Activated CD4-positive, alpha-beta T cell treated with anti-CD3 and anti-CD28 coated beads for 24 hours (primary cell): ENCODE measurements at places on chromosomes 1 and 21.

DNA sequence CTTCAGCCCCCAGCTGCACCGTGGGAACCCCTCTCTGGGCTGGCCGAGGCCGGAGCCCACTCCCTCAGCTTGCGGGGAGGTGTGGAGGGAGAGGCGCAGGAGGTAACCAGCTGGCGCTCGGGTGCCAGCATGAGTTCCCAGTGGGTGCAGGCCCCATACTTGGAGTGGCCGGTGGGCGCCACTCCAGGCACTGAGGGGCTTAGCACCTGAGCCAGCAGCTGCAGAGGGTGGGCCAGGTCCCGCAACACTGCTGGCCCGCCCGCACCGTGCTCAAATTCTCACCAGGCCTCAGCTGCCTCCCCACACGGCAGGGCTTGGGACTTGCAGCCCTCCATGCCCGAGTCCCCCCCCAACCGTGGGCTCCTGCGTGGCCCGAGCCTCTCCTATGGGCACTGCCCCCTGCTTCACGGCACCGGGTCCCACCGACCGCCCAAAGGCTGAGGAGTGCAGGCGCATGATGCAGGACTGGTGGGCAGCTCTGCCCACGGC, 47.2 kb downstream of the LRRC53 start:
- DNase-seq, result no peak

DNA sequence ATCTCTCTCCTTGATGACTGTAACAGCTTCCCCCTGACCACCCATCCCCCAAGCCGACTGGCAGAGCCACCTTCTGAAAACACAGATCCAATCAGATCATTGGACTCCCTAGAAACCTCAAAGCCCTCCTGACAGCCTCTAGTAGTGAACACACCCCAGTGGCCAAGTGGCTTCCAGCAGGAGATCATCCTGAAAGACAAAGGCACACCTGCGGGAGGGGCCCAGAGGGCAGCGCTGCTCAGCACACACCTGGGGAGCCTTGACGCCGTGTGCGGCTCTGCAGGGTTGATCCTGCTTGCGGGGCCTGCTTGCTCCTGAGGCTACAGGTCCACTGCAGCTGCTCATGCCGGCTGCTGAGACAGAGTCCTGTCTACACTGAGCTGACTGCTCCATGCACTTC, 41.5 kb downstream of the SLC66A1 start:
- no peak for DNase-seq

DNA sequence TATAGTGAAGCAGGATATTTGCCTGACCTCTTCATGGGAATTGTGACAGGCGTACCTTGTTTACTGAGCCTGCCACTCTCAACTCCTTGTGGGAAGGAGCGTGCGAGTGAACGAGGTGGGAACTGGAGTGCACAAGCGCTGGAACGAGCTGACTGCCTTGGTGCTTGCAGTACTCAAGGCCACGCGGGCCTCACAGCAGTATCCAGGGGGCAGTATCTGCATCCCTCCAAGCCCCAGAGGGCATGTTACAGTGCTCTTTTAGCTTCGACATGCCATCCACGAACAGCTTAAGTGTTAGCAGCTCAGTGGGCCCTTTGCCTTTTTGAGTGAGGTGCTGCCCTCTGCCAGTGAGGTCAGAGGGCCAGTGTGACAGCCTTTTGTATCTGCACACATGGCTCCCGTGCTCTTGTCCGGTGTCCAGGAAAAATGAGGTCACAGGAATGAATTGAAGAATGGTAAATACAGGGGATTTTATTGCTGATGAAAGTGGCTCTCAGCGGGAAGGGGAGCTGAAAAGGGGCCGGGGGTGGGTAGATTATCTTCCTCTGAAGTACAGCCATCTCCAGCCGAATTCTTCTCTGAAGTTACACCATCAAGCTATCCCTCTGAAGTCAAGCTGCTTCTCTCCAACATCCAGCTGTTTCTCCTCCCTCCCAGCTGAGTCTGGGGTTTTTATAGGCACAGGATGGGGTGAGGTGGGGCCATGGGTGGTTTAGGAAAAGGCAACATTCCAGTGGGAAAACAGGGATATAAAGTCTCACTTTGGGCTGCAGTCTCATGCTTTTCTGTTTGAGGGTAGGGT, 69.3 kb downstream of the EPB41 start:
- DNase-seq, result no peak

- no peak for DNase-seq
Observed at GRCh38 chr1:192260076-192260475, 56.7 kb upstream of the RGS21 start.

DNA sequence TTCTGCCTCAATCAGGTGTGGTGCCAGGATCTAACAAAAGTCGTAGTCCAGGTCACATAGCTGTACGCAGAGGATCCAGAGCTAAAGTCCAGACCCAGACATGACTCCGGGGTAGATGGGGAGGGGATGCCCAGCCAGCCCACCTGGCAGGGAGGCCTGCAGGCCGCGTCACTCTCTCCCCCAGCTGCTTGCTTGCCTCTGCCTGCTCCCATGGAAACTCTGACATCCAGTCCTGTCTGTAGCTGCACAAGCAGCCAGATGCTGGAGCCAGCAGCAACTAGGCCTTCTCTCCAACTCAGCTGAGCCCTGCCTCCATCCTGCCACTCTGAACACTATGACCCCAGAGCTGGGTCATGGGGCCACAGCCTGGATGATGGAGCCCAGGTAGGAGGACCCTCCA, 8.1 kb downstream of the COL8A2 start:
- DNase-seq, result no peak

DNA sequence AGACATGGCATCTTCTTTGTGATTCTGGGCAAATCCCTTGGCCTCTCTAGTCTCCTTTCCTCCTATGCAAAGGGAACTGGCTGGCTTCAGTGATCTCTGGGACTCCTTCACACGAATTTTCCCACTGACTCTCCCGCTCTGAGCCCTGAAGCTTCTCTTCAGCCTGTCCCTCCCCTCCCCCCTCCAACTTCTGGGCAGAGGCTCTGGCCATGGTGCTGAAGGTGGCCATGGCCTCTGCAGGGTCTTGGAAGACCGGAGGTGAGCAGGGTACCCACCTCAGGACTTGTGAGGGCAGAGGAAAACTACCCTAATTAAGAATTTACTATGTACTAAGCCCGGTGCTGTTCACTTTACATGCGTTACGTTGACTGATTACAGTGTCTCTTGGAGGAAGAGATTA, 29.4 kb upstream of the POU3F1 start:
- DNase-seq, result no peak

GRCh38 chr1:21865943-21866706, 54.1 kb downstream of the LDLRAD2 start:
- no peak for DNase-seq

DNA sequence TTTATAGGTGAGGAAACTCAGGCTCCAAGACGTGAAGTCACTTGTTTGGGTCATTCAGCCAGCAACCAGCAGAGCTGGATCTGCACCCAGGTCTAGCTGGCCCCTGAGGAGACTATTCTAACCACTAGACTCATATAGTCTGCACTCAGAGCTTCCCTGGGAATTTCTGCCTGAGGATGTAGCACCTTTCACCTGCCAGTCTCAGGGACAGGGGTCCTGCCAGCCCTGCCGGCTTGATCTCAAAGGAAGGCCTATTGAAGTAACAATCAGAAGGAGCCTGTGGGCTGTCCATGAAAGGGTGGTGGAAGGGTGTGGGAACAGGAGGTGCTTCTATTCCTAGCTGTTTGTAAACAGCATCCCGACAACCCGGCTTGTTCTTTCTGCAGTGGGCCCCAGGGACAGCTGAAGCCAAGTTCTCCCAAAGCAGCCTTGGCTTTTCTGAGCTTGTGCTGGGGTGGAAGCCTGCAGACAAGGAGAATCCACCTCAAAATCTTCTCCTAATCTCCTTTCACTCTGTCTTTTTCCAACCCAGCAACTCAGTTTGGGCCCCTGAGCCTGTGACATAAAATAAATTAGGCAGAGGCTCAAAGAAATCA, 7.8 kb downstream of the LMOD1 start:
- DNase-seq, result no peak

GRCh38 chr1:43444151-43444828, 9.4 kb downstream of the HYI start:
- no peak for DNase-seq

GRCh38 chr1:214637722-214638458, 34.9 kb downstream of the CENPF start:
- no peak for DNase-seq

GRCh38 chr1:41184446-41184845, 57.7 kb downstream of the SCMH1 start:
- DNase-seq, result no peak

DNA sequence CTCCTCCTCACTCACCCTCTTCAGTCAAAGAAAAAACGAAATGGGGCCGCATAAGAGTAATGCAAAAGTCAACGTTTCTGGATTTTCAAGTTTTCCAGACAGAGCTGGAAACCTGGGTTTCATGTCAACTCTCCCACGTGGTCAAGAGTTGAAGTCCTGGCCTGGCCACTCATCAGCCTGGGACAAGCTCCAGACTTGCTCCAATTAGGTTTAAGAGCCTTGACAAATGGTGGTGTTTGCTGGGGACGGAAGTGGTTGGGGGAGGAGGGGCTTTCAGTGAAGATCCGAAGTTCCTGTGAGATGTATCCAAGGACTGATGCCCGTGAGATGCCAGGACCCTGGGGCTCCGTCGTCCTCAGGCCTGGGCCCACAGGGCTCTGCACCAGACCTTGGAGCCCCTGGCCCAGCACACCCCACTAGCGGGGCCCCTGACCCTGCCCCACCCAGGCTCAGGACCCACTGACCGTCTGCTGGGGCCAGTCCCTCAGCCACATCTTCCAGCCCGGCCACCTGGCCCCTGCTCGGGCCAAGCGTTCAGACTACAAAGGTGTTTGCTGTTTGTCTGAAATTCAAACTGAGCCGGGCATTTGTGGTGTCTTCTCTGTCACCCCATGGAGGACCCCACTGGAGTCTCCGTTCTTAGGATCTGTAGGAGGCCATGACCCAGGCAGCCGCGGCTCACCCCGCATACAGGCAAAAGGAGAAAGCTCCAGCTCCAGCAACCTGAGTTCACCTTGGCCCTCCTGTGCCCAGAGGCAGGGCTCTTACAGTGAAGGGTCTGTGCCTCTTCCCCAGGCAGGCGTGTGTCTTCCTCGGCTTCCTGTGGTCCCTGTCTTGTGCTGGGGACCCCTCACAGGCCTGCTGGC, 53.3 kb downstream of the SIK1 start:
- no peak for DNase-seq

DNA sequence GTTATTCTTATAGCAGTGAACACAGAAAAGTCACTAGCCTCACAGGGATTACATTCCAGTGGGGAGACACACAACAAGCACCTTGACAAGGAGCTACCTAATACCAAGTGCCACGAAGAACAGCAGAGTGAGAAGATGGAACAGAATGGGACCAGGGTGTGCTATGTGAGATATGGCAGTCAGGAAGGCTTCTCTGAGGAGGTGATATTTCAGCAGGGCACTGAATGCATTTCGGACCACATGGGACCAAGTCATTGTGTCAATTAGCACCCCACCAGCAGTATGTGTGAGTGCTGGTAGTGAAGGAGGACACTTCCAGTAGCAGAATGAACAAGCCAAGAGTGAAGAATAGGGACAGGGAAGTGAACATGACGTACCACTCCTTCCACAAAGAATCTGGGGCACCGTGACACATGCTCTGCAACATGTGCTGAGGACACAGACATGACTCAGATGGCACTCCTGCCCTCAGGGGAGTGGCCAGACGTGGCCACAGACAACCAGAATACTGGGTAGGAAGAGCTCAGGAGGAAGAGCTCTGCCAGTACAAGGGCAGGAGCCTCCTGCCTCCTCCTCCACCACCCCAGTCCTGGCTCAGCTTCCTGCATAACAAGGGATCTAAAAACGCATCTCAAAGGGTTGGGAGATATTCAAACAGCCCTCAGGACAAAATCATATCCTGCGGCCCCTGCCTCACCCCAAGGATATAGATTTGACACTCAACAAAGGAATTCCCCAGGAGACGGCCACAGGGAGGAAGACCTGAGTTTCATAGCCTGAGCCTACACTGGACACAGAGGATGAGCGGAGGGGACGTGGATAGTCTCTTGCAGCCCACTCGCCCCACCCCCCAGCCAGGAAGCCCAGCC, 102.5 kb downstream of the TRABD2B start:
- DNase-seq, result no peak

DNA sequence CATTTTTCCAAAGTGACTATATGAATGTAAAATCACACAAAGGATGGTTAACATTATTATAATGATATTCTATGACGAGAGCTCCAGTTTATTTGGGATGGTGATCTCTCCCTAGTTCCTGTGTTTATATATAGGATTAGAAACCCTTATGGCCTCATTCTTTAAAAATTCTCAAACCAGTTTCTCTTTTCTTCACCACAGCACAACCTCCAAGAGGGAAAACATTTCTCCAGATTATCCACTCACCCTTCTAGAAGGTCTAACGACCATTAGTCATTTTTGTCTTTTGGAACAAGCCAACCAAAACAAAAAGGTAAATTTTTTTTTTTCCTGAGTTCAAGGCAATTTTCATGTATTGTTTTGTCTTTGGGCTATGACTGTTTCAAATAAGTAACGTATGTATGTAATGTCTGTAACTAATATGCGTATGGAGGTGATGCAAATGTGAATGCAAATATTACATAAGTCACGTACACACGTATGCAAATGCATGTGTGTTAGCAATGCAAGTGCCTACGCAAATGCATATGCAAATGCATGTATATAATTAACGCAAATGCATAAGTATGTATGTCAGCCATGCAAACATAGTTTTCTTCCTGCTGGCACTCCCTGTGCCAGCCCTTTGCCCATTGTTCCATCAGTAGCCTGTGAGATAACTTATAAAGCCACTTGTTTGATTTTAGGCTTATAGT, 72.5 kb upstream of the MORC3 start:
- DNase-seq, result no peak

- DNase-seq, result no peak
Observed at GRCh38 chr1:61757950-61758349, 15.7 kb downstream of the PATJ start.

GRCh38 chr21:27647401-27647800, 680.5 kb upstream of the ADAMTS5 start:
- no peak for DNase-seq

GRCh38 chr1:43267291-43267805, 2.4 kb upstream of the TMEM125 start:
- no peak for DNase-seq

GRCh38 chr1:154014154-154014907, 23.8 kb downstream of the RPS27 start:
- no peak for DNase-seq

GRCh38 chr1:68974447-68974846, 477.6 kb upstream of the DEPDC1 start:
- no peak for DNase-seq

GRCh38 chr1:79519084-79519760, 512.7 kb upstream of the ADGRL4 start:
- DNase-seq, result no peak

- DNase-seq, result no peak
Observed at GRCh38 chr1:11342621-11343032, 69.6 kb downstream of the UBIAD1 start.

- no peak for DNase-seq
Observed at GRCh38 chr1:27864264-27864895, 8.0 kb upstream of the THEMIS2 start.
